ENCODE measurements at places on chromosomes 7 and 10.

DNA sequence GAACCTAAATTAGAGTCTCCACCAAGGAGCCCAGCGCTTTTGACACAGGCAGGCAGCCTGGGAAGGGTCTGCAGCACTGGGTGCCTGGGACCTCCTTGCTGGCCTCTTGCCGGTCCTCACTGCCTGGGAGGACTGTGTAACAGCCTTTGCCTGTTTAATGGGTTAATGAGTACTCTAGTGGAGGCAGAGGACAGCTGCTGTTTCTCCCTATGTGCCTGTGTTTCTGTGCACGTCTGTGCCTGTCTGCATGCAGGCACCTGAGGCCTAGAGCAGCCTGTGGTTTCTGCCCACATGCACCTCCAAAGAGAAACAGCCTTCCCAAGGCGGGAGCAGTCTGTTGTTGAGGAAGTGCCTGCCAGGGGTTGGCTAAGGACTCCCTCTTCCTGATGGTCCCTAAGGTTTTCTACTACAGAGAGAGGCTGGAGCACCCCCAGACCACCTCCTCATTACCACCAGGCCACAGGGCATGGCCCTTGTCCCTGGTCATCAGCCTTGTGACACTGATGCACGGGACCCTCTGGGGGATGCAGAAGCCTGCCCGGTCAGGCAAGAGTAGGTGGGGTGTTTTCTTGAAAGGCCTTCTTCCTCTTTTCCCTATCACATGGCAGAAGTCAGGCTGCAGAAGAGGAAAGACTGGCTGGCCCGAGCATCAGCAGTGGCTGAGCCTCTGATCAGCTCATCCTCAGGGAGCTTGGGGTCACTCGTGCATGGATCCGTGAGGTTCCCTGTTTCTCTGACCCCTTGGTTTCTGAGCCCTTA, 14.2 kb downstream of the SLC29A3 start:
- DNase-seq: no peak

DNA sequence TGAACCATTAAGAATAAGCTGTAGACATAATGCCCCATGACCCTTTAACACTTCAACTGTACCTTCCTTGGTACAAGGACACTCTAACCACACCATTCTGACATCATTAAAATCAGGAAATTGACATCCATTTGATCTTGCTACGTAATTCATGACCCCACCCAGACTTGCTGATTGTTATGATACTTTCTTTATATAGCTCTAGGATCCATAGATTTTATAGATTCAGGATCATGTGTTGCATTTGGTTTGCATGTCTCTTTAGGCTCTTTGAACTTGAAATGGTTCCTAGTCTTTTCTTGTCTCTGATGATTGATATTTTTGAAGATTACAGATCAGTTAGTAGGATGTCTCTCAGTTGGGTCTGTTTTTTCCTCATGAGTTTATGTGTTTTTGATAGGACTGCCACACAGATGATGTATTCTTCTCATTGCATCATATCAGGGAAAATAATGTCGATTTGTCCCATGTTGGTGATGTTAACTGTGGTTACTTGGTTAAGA, 13.5 kb downstream of the CCM2 start:
- DNase-seq: no peak

DNA sequence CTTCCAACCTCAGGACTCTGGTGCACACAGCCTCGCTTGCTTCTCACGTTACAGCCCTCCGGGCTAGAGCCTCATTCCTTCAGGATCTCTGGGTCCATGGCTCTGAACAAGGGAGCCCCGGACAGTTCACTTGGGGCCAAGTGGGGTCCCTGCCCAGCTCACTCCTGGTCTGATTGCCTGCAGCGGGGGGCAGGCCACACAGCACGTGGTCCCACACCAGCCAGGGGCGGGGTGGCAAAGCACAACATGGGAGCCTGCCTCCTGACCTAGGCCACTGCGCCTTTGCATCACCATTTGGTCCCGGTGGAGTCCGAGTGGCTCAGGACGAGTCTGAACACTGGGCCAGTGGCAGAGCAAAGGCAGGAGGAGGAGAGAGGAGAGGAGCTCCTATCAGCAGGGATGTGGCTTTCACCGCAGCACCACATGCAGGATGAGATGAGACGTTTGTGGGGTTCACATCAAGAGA, 13.4 kb upstream of the CRYGN start:
- DNase-seq: no peak

DNA sequence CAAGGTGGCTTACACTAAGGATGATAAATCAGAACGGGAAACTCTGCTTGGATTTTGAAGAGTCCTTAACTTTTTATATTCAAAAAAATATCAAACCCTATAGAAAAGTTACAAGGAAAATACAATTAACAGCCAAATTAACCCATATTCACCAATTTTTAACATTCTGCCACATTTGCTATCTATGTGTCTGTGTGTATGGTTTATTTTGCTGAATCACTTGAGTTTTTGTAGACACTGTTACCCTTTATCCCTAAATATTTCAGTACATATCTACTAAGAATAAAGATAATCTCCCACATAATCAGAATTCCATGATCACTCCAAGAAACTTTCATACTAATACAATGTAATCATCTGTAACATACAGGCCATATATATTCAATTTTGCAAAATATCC, 1.2 kb upstream of the SRPK2 start:
- DNase-seq: no peak

DNA sequence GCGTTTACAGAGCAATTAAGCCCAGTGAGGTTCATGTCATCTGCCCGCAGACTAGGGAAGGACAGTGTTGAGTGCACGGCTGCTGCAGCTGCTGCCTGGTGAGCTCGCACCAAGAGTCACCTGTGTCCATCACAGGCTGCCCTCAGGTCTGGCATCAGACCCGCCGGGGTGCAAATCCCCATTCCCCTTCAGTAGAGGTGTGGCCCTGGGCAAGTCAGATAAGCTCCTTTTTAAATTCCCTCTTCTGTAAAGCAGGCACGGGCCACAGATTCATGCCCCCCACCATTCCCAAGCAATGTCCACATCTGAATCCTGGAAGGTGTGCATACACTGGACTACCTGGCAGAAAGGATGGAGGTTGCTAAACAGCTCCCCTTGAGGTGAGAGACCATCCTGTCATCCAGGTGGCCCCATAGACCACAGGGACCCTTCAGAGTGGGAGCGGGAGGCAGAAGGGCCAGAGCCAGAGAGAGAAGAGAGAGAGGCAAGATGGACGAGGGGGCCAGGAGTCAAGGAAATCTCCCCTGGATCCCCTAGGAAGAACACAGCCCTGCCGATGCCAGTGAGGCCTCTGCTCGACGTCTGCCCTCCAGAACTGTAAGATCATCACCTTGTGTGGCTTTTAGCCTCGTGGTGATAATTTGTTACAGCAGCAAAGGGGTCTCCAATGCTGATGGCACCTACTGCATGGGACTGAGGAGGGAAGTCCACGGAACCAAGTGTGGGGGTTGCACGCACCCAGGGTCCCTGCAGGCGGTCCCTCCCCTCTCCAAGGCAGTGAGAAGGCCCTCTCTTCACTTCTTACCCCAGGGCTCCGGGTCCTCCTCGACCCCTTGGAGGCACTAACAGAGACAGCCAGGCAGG, 168.8 kb downstream of the TCERG1L start:
- DNase-seq: no peak

DNA sequence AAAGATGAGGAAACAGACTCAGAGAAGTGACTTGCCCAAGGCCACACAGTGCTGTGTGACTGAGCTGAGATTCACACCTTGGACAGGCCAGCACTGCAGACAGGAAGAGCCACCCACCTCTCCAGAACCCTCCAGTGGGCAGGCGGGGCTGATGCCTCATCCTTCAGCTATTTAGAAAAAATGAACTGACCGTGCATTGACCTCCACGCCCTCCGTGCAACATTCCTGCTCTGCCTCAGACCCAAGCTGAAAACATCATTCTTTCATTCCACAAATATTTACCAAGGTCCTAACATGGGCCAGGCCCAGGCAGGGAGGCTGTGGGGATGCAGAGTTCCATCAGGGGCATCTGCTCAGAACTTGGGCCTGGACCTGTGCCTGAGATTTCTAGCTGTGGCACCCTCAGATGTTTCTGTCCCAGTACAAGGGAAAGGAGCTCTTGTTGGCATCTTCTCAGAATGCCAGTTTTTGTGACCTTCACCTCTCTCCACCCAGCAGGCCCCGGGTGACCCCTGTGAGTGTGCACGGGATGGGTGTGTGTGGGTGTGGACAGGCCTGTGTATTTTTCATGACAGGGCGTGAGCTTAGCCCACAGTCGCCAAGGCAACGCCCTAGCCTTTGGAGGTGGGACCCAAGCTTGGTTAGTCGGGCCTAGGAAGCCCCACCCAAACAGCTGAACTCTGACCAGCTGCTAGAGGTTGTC, 6.5 kb downstream of the VSIR start:
- DNase-seq: no peak

GRCh38 chr7:140231771-140232491, 55.1 kb upstream of the KDM7A start:
- no peak for DNase-seq

DNA sequence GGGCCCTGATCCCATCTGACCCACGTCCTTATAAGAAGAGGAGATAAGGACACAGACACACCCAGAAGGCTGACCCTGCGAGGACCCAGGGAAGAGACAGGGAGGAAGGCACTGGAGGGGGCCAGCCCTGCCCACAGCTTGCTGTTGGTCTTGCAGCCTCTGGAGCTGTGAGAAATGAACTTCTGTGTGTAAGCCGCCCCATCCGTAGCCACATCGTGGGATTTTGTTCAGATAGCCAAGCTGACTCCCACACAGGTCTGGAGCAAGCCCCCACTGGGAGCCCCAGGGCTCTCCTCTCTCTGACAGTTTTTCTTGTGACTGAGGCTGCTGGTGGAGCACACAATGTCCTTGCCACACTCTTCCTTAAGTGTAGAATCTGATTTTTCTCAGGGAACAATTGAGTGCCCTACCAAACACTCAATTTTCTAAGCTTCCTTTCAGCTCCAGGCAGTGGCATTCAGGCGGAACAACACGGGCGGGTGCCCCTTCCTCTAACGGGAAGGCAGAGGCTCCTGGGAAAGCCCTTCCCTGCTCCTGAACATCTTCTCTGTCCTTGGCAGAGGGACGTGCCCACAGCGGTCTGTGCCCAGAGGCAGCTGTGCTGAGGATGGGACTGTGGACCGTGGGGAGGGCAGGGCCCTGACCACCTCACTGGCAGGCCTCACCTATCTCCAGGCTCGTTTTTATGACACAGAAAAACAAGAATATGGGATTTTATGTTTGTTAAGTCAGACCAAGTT, 160.6 kb upstream of the SHH start:
- no peak for DNase-seq

DNA sequence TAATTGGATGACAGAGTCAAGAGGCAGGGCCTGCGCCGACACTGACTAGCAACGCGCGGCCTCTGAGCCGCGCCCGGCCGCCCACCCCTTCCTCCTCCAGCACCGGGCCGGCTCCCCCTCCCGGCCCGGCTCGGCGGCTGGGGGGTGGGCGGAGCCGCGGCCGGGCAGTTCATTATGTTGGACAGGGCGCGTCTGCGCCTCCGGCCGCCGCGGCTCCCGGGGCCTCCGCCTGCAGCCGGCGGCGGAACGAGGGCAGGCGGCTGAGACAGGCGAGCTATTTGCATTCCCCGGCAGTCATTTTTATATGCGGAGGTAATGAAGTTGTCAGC, 106.7 kb downstream of the SNX10 start:
- no peak for DNase-seq

DNA sequence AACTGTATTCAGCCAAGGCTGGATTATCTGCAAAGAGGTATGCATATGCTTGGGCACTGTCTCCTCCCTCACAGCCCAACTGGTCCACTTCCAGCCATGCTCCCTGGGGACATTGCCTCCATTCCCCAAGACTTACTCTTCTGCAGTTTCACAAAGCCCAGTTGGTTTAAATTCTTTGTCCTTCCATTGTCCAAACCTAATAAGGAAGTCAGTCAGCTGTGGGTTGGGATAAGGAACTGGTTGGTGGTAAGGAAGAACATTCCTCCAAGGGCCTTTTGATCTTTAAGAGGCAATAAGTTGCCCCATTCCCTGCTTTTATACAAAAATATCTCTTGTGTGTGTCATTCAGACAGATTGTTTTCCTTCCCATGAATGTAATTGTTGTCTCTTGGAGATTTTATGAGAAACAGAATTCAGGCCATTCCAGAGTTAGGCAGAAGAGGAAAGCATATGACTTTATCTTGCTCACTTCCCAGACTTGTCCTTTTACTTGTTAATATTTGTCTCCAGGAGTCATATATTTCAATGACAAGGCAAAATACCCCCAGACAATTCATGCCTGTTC, 673.7 kb downstream of the SUGCT start:
- DNase-seq: no peak

DNA sequence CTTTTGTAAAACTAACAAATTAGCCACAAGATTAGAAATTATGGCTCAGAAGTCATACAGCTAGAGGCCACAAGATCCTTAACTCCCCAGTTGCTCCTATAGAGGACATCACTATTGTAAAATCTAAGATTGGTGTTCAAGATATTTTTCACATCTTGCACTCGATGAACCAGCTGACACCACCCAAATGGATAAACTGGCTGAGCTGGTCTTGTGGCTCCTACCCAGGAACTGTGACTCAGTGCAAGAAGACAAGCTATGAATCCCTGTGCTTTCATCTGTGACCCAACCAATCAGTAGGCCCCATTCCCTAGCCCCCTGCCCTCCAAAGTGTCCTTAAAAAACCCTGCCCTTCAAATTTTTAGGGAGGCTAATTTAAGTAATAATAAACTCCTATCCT, 27.9 kb upstream of the R3HCC1L start:
- no peak for DNase-seq

DNA sequence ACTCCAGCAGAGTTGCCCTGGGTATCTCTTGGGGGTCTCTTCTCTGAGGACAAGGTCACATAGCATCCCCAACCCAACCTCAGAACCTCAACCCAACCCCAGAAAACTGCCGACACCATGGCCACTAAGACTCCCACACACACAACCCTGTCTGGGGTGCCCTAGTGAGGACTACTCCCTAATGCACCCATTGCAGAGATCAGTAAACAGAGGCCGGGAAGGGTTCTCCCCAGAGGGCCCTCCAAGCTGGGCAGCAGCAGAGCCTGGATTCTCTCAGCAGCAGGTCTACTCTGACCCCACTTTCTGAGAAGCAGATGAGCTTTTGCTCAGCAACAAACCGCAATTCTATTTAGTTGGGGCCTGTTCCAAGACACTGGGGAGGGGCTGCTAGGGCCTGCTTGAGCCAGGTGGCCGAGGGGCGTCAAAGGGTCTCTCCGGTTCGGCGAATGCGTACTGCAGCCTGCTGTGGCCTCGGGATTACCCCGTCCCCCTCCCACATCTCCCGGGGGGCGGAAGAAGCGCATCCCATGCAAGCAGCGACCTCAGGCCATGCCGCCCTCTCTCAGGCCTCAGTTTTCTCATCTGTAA, 828 bp downstream of the OGDHL start:
- DNase-seq: no peak

GRCh38 chr10:13629116-13629515, 42.4 kb downstream of the PRPF18 start:
- DNase-seq: no peak

DNA sequence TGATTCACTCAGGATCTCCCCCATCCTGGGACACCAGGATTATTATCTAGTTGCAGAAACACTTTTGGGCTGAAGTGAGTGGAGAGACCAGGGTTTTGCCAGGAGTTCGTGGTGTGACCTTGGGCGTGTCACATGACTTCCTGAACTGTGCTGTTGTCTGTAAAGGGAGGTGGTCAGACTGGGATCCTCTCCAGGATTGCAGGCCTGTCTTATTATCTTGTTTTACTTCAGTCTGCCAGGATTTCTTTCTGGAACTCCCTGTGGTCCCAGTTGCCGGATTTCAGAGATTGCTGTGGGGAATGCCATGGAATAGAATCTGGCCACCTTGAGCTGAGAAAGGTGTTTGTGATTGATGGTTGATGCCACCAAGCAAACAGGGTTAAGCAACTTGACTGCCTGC, 35.8 kb downstream of the CRCP start:
- DNase-seq: no peak

- no peak for DNase-seq
Observed at GRCh38 chr10:110857265-110858171, 14.2 kb upstream of the PDCD4 start.

GRCh38 chr7:73978661-73979563, 49.1 kb upstream of the ELN start:
- DNase-seq: no peak
